ENCODE measurements at places on chromosomes 3 and 15.
A peak's percentile ranks its signal among the peaks of the same experiment; 100 is the strongest.

GRCh38 chr3:139482206-139482605 lies 5.9 kb upstream of the RBP2 start:
- no peak for DNase-seq

DNA sequence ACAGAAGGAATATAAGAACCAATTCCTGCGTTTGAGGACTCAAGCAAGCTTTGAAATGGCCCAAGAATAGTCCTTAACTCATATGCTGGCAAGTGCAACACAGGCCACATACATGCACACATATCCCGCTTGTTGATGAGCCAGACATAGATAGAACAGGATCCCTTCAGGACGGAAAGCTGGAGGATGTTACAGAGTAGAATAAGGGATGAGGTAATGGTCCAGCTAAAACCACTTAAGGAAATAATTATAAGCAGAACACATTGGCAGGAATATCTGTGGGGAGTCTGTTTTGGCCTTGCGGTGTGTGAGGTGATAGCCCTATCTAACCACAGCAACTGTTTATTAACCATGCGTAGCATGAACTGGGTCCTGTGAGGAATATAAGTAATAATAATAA lies 25.0 kb downstream of the SCG3 start:
- DNase-seq = no peak

DNA sequence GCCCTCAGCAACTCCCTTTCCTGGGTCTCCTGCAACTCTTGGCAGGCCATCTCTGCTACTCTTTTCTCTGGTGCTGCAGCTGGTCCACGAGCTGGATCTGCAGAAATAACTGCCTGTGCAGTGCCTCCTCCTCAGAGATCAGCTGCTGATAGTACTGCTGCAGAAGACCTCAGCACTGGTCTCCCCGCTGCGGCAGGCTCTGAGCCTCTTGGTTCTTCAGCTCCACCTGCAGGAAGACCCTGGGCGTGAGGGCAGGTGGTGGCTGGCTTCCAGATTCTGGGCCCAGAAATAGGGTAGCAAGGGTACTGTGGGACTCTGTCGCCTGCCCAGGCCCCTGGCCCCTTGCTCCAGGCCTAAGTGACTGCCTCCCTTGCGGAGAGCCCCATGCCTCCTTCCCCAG lies 79.7 kb upstream of the C2CD4B start:
- DNase-seq = no peak

DNA sequence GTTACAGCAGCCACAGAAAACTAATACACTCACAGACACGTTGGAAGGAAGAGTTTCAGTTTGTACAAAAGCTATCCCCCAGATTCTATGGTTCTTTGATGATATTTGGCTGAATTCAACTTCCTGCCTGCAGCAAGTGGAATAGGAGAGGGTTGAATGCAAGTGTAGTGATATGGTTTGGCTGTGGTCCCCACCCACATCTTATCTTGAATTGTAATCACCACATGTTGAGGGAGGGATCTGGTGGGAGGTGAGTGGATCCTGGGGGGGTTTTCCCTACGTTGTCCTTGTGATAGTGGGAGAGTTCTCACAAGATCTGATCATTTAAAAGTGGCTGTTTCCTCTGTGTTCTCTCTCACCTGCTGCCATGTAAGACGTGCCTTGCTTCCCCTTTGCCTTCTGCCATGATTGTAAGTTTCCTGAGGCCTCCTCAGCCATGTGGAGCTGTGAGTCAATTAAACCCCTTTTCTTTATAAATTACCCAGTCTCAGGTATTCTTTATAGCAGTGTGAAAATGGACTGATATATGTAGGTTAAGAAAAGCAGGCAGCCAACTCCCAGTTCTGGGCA lies 29.8 kb downstream of the NMNAT3 start:
- no peak for DNase-seq

DNA sequence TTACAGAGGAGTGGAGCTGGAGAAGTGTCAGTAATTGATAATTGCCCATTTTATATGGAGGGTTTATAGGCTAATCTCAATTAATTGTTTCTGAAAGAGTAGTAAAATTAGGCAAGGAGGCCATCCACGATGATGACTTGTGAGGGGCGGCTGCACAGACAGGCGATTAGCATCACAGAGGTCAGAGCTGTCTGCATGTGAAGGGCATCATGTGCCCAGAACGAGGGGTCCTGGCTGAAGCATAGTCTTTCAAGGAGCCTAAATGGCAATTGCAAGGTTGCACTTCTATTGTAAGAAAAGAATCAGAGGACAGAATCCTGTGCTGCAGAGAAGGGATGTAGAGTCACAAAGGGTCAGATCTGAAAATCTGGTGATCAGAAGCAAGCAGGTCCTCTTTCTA lies 196.6 kb downstream of the EBLN2 start:
- no peak for DNase-seq

DNA sequence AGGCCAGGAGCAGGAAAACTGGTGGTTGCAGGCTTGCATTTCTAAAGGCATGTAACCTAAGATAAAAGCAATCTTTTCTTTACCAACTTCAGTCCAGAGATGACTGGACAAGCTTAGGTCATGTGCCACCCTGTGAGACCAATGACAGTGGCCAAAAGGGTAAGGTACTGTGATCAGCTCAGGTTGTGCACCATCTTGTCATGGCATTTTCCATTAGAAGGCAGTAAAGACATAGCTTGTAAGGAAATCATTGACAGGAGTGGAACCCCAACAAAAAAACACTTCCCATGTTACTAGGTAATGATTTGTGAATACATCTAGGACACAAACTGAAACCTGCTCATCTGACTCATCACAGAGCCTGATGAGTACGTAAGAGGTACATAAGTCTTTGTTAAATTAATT lies 35.2 kb downstream of the SSR3 start:
- peak; percentile 29 for DNase-seq

All from activated naive CD4-positive, alpha-beta T cell treated with anti-CD3 and anti-CD28 coated beads, Interleukin-2, amount 50 U/mL, for 72 hours (primary cell).